ENCODE measurements at places on chromosomes 7 and 10.

GRCh38 chr7:34752929-34753328 is 94.9 kb downstream of the NPSR1 start:
- DNase-seq, result no peak

- peak; percentile 37 for DNase-seq
Measured at GRCh38 chr7:16114633-16115032, 306.7 kb downstream of the CRPPA start.

DNA sequence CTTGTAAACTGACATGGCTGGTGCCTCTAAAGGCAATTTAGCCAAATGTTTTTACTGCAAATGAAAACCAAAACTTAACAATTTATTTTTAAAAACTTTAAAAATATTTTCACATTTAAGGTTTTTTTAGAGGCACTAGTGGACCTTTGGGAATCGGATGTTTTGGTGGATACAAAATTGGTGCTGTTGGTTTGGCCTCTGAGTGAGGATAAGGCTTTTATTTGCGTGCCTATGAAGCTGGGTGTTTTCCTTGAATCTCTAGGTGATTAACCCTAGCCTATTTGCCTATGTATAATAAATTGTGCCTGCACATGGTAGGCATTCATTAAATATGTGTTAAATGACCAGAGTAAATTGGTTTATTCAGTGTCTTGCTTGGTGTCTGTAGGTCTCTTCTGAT is 2.9 kb upstream of the SGCE start:
- DNase-seq, result no peak

GRCh38 chr7:131109759-131110296 is 217.8 kb upstream of the MKLN1 start:
- DNase-seq, result peak; percentile 61

- no peak for DNase-seq
Measured at GRCh38 chr7:13844954-13845353, 144.5 kb downstream of the ETV1 start.

GRCh38 chr7:152735443-152736004 is 24.0 kb upstream of the ACTR3B start:
- no peak for DNase-seq

DNA sequence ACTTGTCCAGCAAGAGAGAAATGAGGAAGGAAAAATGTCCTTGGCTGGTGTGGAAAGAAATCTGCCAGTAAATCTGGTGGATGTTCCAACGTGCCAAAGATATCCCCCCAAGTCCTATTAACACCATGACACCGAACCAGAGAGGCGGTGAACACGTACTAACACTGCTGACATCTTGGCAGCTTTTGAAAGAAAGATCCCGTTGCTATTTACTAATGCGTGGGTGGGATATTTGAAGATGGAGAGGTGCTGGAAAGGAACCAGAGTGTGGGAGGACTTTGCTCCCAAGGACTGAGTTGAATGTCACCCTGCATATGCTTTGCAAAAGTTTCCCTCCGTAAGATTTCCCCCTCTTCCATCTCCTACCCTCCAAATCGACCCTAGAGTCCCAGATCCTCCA is 7.9 kb downstream of the CCDC3 start:
- DNase-seq, result no peak

GRCh38 chr10:109071539-109071938 is 851.8 kb downstream of the XPNPEP1 start:
- DNase-seq, result no peak

DNA sequence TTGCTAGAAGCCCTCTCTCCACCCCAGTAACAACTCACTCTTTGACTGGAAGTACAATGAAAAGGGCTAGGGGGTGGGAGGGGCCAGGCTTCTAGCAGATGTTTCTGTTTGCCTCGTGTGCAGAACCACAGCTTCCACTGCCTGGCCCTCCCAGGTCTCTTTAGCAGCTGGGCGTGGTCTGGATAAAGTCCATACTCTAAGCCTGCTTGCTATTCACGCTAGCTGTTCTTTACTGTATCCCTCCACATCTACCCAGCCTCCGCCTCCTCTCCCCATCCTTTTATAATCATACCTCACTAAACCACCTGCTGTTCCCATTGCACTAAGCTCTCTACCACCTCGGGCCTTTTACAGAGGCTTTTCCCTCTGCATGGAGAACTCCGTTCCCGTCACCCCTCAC is 288.8 kb downstream of the CAMK1D start:
- DNase-seq, result no peak

- no peak for DNase-seq
Measured at GRCh38 chr7:26195867-26196657, 4.5 kb downstream of the HNRNPA2B1 start.

GRCh38 chr7:19145434-19146115 is 354 bp upstream of the FERD3L start:
- no peak for DNase-seq

DNA sequence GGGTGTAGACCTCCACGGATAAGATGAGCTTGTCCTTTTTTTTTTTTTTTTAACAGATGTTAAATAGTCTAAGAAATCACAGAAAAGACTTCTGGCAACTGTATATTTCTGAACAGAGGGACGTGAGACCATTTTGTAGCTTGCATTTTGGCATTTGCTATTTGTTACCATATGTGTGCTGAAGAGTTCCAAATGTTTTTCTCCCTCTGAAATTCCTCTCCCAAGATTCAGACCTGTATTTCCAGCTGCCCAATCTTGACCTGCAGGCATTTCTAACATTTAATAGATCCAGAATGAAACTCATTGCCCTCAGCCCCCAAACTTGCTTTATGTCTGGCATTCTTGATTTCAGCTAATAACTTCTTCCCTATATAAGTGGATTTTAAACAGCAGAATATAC is 223.1 kb upstream of the FZD1 start:
- no peak for DNase-seq

- DNase-seq, result no peak
Measured at GRCh38 chr10:127462643-127463295, 86.3 kb upstream of the NPS start.

GRCh38 chr7:116710764-116711452 is 38.9 kb downstream of the MET start:
- no peak for DNase-seq

DNA sequence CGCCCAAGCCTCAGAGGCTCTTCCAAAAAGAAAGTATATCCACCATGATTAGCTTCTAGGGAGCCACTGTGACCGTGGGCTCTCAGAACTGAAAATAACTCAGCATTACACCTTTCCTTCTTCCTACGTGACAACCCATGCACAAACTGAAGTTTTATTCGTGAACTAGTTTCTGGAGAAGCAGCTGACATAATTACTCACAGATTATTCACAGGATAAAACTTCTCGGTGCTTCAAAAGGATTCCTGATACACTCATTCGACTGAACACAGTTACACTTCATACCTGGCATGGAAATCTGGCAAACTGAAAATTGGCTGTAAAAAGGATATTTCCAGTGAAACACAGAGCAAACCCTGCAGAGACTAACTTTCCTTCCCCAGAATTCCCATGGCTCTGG is 139.2 kb upstream of the PTER start:
- DNase-seq, result no peak

- no peak for DNase-seq
Measured at GRCh38 chr7:101567230-101567629, 61.9 kb downstream of the MYL10 start.

GRCh38 chr10:32906595-32906994 is 51.4 kb downstream of the ITGB1 start:
- no peak for DNase-seq

DNA sequence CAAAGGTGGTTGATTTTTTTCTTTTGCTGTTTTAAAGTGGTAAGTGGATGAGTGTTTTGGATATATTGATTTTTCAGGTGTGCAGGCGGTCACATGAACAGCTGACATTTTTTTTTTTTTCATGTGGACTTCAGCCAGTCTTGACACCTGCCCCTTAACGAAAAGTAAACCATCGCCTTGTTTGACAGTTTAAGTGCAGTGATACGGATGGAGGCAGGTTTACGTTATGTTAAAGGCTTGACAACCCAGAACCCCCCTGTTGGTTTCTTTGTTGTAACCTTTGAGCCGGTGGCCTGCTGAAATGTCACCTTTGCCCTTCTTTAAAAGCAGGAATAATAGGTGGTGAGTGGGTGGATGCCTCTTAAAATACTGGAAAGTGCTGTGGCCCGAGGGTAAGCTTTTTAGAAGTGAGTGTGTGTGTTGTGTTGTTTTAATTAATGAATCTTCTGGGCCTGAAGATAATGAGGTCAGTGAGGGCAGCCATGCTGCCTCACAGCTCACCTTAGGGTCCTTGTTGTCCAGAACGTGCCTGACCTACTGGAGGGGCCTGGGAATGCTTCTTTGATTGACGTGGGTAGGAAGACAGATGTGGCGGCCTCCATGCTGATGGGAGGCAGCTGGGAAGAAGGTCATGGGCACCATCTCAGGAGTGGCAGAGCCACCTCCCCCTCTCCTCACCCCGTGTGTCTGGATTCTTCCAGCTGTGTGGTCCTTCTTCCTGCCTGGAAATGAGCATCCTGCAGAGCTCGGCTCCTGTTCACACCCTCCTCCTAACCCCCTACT is 69.8 kb downstream of the TCF7L2 start:
- DNase-seq, result no peak

DNA sequence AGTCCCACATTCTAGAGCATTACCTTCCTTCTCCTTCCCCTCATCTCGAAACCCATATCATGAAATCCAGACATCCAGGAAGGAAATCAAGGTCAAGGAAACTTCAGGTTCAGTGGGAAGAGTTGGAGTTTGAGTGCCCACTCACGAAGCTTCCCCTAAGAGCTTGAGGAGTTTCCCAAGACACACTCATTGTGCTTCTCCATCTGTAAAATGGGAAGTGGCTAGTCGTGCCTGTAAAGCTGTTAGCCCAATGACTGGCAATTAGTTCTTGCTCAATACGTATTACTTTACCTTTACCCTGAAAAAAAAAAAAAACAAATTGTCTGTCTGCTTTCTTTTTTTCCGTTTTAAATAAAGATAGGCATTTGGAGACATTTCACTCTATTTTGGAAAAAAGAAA is 42.3 kb downstream of the GPAM start:
- no peak for DNase-seq

- DNase-seq, result no peak
Measured at GRCh38 chr10:126518218-126519080, 130.2 kb upstream of the ADAM12 start.

DNA sequence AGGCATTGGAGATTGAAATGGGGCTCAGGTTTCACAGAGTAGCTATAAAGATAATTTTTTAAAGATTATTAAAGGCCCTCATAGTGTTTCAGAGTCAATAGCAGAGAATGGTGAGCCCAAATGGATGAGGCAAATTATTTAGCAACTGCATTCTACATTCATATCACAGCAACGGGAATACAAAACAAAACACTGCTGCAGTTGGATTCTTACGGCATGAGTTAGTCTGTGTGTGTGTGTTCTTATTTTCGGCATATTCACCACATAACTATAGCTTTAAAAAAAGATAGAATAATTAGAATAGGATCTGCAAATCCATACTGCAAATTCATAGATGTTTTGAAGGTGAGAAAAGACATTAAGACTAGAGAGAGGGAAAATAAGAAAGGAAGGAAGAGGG is 66.0 kb downstream of the SUGCT start:
- DNase-seq, result no peak

DNA sequence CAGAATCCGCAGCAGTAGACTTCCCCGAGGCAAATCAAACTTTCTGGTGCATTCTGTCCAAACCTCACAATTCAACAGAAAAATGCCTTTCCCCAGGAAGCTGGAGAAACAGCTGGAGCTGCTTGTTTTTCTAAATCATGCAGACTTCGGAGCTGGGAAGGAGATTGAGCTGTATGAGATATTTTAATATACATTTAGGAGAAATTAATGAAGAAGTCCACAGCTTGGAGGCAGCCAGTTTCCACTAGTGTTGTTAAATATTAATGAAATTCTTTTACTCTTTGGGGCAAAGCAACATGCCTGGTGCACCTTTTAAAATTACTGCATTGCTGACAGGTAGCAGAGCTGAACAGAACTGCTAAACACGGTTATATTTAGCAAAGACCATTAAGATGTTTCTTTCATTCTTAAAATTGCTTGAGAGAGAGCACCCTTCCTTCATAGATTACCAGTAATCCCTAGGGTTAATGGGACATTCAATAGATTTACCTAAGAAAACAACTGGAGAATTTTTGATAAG is 566.4 kb downstream of the SORCS3 start:
- no peak for DNase-seq

DNA sequence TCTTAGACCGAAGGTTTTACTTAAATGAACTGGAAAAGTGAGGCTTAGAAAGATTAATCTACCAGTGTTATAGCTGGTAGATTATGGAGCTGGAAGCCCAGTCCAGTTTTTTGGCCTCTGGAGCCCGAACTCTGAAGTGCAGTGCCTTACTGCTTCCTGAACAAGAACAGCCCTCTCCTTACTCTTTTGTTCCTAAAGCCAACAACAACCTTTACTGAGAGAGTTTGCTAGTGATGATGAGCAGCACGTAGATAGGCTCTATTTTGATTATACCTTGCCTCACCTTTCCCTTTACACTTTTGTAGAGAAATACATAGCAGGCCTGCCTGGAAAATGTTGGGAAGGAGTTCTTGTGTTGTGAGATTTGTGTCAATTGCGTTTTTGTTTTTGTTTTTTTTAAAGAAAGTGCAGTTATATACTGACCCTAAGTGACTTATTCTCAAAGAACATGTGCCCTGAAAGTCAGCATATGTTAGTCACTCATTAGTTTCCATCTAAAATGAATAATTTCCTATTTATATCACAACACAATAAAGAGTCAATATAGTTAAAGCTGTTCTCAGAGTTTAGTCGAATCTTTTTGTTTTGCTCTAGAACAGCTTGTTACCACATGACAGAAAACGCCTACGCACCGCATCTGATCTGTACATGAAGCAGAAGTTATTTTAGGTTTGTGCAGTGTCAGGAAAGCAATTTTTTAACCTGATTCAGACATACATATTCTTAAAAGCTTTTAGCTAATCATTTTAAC is 33.0 kb downstream of the PLEKHA1 start:
- no peak for DNase-seq

- no peak for DNase-seq
Measured at GRCh38 chr7:130324306-130324943, 20.2 kb upstream of the CPA5 start.

DNA sequence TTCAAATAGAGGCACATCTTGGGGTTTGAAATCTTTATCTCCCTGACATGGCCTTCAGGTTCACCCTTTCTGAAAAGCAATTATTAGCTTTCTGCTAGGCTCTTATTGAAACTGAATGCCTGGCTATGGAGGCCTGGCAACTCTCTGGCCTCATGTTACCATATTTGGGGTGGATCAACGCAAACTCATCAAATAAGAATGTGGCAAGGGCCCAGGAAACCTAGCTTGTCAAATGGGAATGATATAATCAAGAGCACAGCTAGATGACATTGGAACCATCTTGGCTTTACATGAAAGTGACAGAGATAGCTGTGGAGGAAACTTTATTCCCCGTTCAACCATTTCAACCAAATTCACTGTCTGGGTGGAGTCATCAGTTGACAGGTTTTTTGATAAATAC is 202.8 kb upstream of the SMIM30 start:
- no peak for DNase-seq

GRCh38 chr10:76558586-76558985 is 1079.0 kb downstream of the KCNMA1 start:
- no peak for DNase-seq

- DNase-seq, result no peak
Measured at GRCh38 chr10:10295537-10295936, 722.1 kb upstream of the CELF2 start.

- DNase-seq, result no peak
Measured at GRCh38 chr10:475709-476454, 213.6 kb downstream of the DIP2C start.

- DNase-seq, result no peak
Measured at GRCh38 chr10:124120410-124121061, 27.1 kb upstream of the CHST15 start.

GRCh38 chr7:150934045-150934766 is 43.9 kb downstream of the KCNH2 start:
- DNase-seq, result no peak

Measured in GF-D8 (cell line).